ENCODE measurements at places on chromosomes 12 and 14.

- peak; percentile 35 for DNase-seq
Measured at GRCh38 chr12:7806863-7807487, 17.8 kb downstream of the NANOG start.

- DNase-seq, result no peak
Measured at GRCh38 chr14:103220982-103221641, 97.9 kb downstream of the TNFAIP2 start.

- no peak for DNase-seq
Measured at GRCh38 chr12:23174917-23175316, 549.9 kb downstream of the ETNK1 start.

- DNase-seq, result no peak
Measured at GRCh38 chr12:55972042-55972441, 1.8 kb upstream of the RAB5B start.

DNA sequence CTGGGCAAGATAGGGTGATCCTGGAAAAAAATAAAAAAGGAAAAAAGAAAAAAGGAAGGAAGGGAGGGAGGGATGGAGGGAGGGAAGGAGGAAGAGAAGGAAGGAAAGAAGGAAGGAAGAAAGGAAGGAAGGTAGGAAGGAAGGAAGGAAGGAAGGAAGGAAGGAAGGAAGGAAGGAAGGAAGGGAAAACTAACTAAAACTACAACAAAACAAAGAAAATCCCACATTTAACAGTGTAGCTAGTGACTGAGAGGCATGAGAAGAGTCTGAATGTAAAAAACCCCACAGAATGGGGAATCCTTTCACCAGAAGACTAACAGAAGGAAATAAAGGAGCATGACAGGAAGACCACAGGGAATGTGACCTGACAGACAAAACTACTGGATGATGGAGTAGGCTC is 345.7 kb downstream of the NOVA1 start:
- no peak for DNase-seq

GRCh38 chr14:96224480-96225096 is 19.9 kb downstream of the BDKRB2 start:
- no peak for DNase-seq

- no peak for DNase-seq
Measured at GRCh38 chr14:67513631-67514108, 19.4 kb upstream of the PLEKHH1 start.

- no peak for DNase-seq
Measured at GRCh38 chr14:65915125-65915524, 502.6 kb downstream of the FUT8 start.

DNA sequence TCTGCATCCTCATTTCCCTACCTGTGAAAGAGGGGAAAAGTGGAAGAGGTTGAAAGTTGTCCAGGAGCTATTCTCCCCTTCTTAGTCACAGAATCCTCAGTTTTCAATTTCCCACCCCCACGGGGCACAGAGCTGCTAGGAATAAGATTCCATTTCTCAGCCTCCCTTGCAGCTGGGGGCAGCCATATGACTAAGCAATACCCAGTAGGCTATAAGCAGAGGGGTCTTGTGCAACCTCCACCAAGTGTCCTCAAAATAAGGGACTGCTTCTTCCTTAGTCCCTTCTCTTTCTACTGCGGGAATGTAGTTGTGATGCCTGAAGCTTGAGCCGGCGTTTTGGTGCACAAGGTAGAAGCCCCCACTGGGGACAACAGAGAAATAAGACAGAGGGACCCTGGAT is 40.9 kb downstream of the VWF start:
- DNase-seq, result no peak

DNA sequence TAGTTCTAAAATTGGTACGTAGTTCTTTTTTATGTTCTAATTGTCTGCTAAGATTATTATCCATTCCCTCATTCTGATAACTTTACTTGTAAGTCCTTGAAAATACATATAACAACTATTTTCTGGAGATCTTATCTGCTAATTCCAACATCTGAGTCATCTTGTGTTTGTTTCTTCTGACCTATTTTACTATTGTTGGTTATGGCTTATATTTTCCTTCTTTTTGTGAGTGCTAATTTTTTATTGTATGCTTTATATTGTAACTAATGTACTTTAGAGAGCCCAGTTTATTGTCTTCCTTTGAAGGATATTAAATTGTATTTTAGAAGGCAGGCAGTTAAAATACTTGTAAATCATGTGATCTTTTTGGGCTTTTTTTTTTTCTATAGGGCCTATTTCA is 149.3 kb upstream of the LRFN5 start:
- no peak for DNase-seq

- DNase-seq, result no peak
Measured at GRCh38 chr14:91770185-91770584, 38.3 kb upstream of the CATSPERB start.

- DNase-seq, result no peak
Measured at GRCh38 chr14:85596562-85596961, 66.6 kb downstream of the FLRT2 start.
